ENCODE measurements at places on chromosomes 2 and 18.
A peak's percentile ranks its signal among the peaks of the same experiment; 100 is the strongest.

DNA sequence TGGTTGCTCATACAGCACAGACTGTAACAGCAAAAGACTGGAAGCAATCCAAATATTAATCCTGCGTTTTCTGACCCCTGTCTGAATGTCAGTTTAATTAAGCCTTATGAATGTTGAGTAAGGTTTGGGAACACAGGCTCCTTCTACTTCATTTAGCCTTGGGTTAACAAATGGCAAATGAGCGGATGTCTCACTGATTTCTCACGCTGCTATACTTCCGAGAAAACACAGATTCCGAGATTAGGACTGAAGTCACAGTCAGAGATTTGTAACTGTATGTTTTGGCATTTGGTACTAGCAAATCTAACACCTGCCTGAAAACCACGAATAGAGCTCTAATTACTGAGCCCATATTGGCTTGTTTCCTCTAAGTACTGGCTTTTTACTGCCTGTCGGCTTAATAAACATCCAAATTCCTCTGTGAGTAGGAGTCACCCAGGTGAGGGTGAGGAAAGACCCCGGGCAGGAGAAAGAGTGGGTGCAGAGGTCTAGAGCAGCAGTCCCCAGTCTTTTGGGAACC, 10.6 kb downstream of the MC5R start:
- no peak for DNase-seq

GRCh38 chr18:8480506-8481328, 128.5 kb upstream of the RAB12 start:
- no peak for DNase-seq

DNA sequence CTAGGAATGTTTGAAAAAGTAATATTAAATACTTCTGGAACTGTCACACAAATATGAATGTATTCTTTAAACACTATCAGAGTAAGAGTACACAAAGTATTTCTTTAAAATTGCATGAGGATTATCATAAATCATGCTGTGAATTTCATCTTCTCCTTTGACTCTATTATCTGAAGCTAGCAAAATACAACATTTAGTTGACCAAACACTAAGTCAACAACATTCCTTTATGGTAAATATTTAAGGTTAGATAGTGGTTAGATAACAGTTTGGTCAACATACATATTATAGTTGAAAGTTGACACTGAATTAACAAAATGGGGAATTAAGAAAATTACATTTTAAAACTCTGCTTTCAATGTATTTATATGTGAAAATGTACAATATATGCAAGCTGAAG, 72.1 kb upstream of the GRB14 start:
- DNase-seq = no peak

- DNase-seq = no peak
Observed at GRCh38 chr2:158890296-158890905, 78.0 kb upstream of the TANC1 start.

DNA sequence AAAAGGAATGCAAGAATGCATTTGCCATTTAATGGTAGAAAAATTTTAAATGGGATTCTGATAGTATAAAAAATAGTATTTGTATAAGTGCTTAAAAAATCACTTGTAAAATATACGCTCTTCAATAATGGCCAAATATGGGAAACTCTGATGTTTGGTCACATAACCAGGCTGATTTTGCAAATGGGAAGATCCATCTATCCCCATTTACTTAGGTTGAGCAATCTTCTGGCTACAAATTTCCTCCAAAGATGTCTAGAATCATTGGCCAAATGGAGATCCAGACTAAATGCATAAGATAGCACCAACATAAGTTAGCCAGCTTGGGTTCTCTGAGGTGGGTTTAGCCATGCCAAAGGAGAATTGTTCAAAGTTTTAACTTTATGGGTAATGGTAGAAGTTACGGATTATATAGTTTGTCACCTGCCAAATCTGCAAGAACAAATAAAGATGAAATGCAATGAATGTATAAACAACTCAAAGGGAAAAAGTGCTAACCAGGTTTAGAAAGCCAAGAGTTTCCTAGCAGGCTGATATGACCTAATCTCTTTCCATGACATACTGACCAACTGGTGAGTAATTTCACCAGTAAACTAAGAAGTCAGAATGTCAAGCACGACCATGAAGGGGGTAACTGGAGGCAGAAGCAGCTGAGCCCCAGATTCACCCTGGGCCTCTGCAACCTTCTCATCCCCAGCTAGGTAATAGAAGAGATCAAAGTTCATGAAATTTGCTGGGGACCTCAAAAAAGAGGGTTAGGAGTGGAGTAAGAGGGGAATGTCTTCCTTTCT, 10.0 kb downstream of the RHOB start:
- no peak for DNase-seq

GRCh38 chr18:57534511-57534909, 52.0 kb downstream of the FECH start:
- no peak for DNase-seq

DNA sequence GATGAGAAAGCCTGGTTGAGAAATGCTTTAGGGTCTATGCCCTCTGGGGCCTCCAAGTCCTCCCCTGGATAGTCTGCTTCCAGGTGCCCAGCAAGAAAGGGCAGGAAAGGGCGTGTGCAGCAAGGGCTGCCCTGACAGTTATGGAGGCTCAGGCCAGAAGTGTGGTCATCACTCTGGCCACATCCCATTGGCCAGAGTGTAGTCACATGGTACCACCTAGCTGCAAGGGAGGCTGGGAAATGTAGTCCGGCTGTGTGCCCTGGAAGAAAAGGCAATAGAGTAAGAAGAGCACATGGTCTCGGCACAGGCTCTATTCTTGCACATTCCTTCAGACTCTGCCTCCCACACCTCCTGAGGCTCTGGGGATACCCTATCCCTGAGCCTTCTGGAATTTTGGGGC, 35.7 kb downstream of the ODC1 start:
- peak; percentile 49 for DNase-seq

GRCh38 chr2:72824224-72824842, 1.5 kb downstream of the EXOC6B start:
- no peak for DNase-seq

- no peak for DNase-seq
Observed at GRCh38 chr2:32718752-32719151, 90.9 kb downstream of the TTC27 start.

DNA sequence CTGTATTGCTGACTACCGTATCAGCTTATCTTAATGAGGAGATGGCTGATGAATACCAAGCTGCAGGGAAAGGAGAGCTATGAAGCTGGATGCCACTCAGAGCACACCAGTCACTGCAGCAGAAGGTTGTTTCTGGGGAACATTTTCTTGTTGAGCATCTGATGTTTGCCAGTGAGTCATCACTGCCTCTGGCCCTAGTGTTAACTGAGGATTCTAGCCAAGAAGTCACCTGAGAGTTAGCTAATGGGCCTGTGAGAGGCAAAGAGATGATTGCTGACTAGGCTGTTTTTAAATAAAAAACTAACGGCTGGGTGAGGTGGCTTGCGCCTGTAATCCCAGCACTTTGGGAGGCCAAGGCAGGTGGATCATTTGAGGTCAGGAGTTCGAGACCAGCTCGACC, 37.9 kb downstream of the CCDC150 start:
- peak; percentile 21 for DNase-seq

GRCh38 chr18:62558015-62558663, 35.3 kb downstream of the ZCCHC2 start:
- no peak for DNase-seq

- DNase-seq = no peak
Observed at GRCh38 chr2:233093166-233093448, 33.0 kb downstream of the INPP5D start.

GRCh38 chr2:117997872-117998454, 15.9 kb downstream of the CCDC93 start:
- DNase-seq = no peak
